ENCODE measurements at places on chromosomes 2 and 18.
A peak's percentile ranks its signal among the peaks of the same experiment; 100 is the strongest.

GRCh38 chr18:58456625-58457024 lies 172.3 kb downstream of the ALPK2 start:
- DNase-seq: no peak

GRCh38 chr2:86223140-86223926 lies 24.1 kb downstream of the MRPL35 start:
- DNase-seq: peak; percentile 13

GRCh38 chr2:183037074-183037552 lies 1.1 kb downstream of the NCKAP1 start:
- no peak for DNase-seq

DNA sequence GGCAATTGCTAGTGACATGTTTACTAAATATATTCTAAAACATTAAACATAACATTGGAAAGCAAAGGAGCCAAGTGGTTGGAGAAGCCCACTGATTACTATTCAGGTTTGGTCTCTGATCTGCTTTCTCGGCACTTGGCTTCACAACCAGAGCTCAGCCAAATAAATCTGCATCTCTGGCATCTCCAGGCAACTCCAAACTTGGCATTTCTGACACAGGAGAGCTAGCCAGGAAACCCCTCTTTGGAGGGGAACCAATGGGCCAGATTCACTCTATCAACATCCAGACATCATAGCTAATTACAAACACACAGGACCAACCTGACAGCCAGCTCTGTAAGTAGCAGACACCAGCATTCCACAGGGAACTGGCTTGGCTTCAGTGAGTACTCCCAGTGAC lies 150.3 kb upstream of the ETAA1 start:
- peak; percentile 17 for DNase-seq

DNA sequence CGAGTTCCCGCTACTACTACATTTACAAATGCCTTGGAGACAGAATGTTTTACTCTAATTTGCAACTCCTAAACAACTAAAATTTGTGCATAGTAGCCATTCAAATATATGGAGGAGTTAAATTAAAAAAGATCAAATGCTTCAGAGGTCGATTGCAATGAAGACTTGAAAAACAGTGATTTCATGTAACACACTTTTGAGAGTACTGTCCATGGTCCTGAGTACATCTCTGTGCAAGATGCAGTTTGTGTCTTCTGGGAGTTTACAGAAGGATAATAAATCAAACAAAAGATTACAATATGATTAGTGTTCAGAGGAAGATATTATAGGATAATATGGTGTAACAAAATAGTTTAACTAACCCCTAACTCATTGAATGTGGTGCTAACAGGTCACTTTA lies 894.7 kb downstream of the TMEM182 start:
- DNase-seq: no peak

- no peak for DNase-seq
Measured at GRCh38 chr2:100234141-100234540, 88.2 kb downstream of the LONRF2 start.

DNA sequence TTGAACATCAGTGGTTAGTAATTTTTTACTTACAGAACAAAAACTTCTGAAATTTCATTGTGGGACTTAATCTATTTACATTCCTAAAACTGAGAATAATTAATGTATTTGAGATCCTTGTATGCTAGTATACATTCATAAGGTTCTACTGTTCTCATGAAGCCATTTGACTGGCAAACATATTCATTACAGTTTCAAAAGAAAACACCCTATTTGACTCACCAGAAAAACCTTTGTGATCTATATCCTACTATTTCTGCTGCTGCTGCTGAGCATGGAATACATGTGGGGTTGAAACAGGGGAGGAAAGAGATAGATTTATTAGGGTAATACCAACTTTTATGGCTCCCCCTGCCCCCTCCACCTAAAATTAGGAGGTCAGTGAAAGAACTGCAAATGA lies 21.8 kb downstream of the MARS2 start:
- no peak for DNase-seq

DNA sequence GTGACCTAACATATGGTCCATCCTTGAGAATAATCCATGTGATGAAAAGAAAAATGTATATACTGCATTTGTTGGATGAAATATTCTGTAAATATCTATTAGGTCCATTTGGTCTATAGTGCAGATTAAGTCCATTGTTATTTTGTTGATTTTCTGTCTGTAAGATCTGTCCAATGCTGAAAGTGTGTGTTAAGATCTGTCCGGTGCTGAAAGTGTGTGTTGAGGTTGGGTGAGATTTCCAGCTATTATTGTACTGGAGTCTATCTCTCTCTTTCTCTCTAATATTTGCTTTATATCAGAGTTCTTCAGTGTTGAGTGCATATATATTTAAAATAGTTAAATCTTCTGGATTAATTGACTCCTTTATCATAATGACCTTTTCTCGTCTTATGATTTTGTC lies 828.8 kb upstream of the CRIM1 start:
- DNase-seq: no peak

DNA sequence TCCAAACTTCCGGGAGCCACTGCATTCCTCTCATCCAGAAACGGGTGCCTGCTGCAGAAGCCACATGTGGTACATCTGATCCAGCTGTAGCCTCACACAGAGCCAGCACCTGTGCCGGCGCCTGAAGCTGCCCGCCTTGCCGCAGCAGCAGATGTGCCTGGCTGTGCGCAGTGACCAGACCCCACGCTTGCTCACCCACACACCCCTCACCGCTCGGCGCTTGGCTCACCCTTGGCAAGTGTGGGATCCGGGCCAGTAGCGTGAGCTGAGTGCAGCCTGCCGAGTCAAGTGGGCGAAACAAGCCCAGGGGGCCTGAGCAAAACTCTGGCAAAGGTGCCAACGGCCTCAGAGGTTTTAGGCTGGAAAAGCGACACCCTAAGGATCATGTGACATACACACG lies 220.1 kb upstream of the TMEFF2 start:
- no peak for DNase-seq

DNA sequence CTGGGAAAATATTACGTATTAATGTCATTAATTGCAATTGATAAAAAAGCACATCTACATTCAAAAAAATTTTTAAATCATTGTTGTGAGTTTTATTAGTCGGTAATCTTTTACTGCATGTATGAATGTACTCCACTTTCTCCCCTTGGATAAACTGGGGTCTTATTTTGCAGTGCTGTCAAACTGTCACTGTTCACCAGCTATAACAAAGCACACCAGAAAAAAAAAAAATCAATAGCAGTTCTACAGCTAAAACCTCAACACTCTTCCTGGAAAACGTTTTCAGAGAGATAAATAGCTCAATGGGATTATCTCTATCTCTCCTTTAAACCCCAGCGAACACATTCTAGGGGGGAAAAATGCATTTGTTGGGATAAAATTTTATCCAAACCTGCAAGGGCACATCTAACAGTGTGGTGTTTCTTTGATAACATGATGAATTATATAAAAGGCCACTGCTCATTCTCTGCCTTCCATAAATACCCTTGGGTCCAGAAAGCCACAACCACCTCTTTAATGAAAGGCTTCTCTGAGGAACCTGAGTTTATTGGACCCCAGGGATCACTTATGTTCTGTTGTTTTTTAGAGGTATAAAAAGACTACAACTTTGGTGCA lies 219.9 kb downstream of the CDH20 start:
- peak; percentile 34 for DNase-seq

GRCh38 chr2:165109915-165110314 lies 93.9 kb downstream of the SCN3A start:
- DNase-seq: no peak

DNA sequence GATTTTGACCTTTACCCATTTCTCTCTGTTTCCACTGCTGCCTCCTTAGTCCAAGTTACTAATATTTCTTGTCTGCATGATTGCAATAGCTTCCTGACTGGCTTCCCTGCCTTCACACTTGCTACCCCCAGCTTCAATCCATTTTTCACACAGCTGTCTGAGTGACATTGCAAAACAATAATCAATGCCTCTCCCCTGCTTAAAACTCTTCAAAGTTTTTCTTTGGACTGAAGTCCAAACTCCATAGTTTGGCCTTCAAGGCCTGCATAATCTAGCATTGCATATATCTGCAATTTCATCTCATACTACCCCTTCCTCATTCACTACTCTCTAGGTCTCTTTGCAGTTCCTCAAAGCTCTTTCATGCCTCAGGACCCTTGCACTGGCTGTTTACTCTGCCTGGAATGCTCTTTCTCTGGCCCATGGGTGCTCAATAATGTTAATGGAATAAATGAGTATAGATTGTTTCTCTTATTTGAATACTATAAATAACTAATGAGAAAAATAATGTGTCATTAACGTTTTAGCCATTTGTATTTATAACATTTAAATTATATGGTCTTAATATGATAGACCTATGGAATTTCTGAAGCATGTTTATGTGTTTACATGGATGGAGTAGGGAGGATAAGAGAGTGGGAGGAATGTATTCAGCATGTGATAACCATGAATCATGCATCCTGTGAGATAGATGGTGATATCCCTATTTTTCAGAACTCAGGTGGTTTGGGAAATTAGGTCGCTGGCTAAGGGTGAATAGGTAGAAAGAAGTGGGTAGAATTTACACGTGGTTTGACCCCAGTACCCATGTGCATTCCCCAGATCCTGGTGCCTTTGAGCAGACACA lies 5.7 kb upstream of the TMEM178A start:
- no peak for DNase-seq

GRCh38 chr2:111694700-111695101 lies 189.3 kb downstream of the ANAPC1 start:
- DNase-seq: no peak

DNA sequence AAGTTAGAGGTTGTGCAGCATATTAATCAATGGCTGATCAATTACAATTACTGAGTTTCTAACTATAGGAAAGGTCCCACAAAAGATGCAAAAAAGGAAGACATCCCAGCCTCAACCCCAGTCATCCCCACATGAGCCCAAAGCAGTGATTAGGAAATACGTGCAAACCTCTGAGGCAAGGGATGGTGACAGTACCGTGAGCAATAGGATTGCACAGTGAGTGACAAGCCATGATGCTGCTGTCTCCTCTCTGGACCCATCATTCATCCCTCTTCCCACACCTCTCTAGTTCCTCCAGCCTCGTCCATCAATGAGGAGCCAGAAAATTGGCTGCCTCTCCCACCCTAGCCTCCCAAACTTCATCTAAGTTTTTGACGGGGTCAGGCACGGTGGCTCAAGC lies 4.0 kb upstream of the SLC11A1 start:
- DNase-seq: no peak

- DNase-seq: no peak
Measured at GRCh38 chr2:176561706-176562105, 292.5 kb downstream of the MTX2 start.

DNA sequence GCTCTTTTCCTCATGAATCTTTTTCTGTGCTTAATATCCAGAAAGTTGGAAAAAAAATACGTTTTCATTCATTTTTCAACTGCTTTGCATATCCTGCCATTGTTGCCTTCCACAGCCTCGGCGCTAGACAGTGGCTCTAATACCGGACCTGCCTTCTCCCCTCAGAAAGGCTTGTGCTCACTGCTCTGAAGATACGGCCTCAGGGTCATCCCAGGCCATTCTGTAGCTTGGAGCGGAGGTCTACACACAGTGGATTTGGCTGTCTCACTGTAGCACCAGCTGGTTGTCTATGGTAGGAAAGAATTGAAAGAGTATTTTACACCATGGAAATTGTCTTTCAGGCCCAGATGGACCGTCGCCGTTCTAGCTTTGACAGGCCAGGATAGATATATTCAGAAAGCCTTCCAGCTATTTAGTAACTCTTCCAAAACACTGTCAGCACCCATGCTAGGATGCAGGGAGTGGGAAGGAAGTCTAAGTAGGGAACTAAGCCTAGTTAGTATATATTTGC lies 242.0 kb downstream of the TMEM182 start:
- DNase-seq: no peak

DNA sequence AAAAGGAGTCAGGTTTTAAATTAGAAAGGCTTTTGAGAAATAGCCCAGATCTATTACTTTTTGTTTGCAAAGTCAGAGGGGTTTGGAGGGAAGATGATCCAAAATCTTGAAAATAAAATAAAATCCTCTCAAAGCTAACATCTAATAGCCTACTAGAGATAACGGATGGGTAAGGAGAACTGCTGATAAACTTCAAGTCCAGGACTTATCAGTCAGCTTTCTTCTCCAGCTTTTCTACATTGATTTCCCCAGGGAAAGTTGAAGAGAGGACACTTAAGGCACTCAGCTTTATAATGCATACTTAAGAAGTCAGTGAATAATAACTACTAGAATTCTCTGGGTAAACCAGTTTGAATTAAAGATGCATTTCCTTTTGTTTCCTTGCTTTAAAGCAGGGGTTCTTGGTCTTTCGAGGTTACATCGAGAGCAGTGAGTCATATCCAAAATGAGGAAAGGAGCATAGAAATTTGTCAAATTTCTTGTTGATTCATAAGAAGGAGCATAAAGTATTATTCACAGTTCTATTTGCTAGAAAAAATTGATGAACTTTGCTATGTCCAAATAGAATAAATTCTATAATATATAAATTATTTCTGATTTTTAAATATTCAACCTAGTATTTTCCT lies 43.2 kb upstream of the ITPRID2 start:
- no peak for DNase-seq

DNA sequence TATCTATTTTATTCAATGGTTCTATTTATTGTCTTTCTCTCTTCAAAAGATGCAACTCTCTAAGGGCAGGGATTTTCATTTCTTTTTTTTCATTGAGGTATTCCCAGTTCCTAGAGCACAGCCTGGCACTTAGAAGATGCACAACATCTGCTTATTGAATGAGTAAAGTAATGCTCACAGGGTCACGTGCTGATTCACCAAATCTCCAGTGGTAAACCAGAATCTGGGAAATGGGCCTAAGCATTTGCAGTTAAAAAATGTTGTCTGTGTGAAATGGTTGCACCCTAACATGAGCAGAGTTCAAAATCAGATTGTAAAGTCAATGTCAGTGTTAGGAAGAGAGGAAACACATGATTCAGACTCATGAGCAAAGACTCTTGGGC lies 15.8 kb downstream of the SLC8A1 start:
- no peak for DNase-seq

- no peak for DNase-seq
Measured at GRCh38 chr2:111066062-111066593, 54.6 kb upstream of the BCL2L11 start.

- no peak for DNase-seq
Measured at GRCh38 chr2:108591163-108591562, 56.9 kb downstream of the LIMS1 start.

GRCh38 chr2:86484385-86484784 lies 43.2 kb downstream of the KDM3A start:
- DNase-seq: no peak

GRCh38 chr2:147818741-147819140 lies 26.1 kb upstream of the ACVR2A start:
- DNase-seq: no peak

- DNase-seq: no peak
Measured at GRCh38 chr2:152730591-152731333, 12.3 kb downstream of the ARL6IP6 start.

DNA sequence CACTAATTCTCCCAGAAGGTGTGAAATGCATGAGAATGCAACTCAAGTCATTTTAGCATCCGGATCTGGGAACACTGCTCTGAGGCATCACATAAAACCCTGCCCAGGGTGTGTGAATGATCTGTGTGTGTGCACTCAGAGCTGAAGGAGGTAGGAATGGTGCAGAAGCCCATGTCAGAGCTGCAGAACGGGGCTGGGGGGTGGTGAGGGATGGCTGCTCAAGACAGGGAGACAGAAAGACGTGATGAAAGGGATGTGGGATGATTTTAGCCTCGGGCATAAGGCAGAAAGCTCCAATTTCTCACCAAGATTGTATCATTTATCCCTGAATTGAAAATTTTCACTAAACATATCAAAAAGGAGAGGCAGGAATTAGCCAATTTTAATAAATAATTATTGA lies 369.1 kb downstream of the EIPR1 start:
- DNase-seq: no peak

GRCh38 chr18:40897884-40898283 lies 1057.2 kb upstream of the PIK3C3 start:
- DNase-seq: no peak

GRCh38 chr2:148244593-148245292 lies 223.9 kb downstream of the MBD5 start:
- no peak for DNase-seq

Measured in spinal cord (tissue), 10 donors.